ENCODE measurements at places on chromosomes 13 and 19.

DNA sequence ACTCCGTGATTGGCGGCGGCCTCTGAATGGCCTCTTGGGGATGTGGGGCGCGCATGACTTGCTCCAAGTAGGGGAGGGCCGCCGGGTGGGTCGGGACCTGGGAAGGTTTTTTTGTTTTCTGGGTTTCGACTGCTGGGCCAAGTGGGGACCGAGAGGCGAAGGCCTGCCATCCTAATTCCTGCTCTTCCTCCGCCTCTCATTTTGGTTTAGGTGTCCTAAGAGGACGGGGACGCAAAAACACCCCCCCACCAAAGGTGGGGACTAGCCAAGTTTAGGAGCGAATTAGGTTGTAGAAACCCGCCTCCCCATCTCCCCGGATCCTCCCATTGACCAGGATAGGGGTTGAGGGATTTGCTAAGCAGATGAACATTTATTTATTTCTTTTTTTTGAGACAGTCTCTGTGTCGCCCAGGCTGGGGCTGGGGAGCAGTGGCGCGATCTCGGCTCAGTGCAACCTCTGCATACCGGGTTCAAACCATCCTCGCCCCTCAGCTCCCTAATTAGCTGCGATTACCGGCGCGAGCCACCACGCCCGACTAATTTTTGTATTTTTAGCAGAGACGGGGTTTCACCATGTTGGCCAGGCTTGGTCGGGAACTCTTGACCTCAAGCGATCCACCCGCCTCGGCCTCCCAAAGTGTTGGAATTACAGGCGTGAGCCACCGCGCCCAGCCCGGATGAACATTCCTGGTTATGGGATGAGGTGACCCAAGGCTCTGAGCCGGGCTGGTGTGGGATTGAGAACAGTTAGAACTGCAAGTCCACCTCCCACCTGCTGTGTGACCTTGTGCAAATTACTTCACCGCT lies 838 bp downstream of the PPP2R1A start:
- DNase-seq: no peak

DNA sequence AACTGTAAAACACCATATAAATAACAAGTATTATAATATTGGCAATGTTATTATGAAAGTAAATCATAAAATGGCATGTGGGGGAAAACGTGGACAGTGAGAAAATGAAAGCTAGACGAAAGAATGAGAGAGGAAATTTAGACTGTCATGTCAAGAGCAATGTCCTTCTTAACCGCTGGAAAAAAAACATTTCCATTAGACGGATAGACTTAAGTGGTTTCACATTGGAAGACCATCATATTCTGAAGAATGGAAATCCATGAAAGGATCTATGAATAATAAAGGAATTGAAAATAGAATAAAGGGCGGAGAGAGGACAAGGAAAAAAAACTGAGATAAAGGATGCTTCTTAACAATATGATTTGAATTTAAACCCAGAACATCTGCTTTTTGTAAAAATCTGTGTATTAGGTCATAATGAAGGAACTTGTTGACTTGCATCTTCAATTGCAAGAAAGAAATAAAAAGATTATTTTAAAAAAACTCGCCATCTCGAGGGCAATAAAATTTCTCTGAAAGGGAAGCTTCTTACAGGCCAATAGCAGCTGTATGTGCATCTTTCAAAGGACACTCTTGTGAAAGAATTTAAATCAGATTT lies 90.6 kb downstream of the SPRY2 start:
- no peak for DNase-seq

DNA sequence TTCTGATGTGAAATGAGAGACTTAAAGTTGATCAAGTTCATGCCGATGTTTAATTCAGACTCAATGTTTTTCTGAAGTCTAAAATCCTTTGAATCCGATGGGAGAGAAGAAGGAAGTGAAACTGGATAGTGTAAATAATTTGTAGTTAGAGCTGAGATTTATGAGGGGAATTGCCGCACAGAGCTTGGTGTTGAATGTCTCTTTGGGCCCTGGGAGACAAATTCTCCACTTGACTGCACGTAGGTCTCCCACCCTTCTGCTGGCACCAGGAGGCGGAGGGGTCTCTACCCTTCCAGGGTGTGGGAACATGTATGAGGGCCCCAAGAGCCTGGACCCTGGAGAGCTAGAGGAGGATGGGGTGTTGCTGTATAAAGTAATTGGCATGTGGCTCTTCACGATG lies 140.8 kb upstream of the SERP2 start:
- DNase-seq: no peak

DNA sequence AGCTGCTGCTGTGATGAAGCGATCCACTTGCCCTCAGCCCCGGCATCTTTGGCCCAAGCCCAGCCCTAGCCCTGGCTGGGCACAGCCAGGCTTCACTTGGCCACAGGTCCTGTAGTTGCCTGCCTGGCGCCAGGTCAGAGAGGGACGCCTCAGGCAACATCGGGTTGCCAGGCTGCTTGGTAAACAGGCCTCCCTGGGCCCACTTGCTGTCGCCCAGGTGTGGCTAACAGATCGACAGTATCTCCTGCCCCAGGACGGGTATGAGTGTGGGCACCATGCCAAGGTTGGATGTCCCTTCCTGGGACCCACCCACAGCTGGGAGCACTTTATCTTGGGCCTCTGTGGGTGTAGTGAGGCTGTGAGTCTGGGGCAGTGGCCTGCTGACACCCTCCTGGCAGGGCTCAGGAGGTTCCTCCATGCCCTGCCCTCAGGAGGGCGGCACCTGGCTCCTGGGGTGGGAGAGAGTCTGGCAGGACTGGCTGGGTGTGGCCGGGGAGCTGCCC lies 27.8 kb downstream of the CARM1 start:
- no peak for DNase-seq
